Activated CD4-positive, alpha-beta T cell treated with anti-CD3 and anti-CD28 coated beads, Interleukin-2, amount 10 ng/mL, durations not matched to agents 7 days and 5 days (primary cell): ENCODE measurements at places on chromosomes 2 and 18. TPM values are rescaled to one million over a fixed set of nuclear protein-coding genes. Genes with fewer than 3 reads are reported as not detected.

- no peak for DNase-seq
Observed at GRCh38 chr2:1623906-1624445, 120.3 kb downstream of the PXDN start.

DNA sequence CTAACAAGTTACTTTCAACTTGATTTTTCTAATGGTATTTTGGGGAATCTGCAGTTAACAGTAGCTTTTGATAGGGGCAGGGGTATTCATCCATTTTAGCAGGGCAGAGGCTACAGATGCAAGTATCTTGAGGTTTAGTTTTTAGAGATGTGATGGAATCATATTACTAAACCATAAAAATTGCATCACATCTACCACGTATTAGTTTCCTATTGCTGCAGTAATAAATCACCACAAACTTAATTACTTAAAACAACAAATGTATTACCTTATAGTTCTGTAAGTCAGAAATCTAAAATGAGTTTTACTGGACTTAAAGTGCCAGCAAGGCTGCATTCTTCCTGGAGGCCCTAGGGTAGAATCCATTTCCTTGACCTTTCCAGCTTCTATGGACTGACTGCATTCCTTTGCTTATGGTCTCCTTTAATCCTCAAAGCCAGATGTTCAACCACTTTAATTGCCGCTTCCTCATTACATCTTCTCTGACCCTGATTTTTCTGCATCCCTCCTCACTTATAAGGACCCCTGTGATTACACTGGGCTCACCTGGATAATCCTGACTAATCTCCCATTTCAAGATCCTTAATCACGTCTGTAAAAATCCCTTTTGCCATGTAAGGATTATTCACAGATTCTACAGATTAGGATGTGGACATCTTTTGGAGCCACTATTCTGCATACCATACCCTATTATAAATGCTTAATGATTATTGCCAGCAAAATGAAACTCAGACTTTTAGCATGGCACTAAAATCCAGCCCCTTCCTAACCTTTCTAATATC is 21.9 kb upstream of the EXOC6B start:
- no peak for DNase-seq

PLGLB1 gene
- total RNA-seq = 3.1 TPM

DNA sequence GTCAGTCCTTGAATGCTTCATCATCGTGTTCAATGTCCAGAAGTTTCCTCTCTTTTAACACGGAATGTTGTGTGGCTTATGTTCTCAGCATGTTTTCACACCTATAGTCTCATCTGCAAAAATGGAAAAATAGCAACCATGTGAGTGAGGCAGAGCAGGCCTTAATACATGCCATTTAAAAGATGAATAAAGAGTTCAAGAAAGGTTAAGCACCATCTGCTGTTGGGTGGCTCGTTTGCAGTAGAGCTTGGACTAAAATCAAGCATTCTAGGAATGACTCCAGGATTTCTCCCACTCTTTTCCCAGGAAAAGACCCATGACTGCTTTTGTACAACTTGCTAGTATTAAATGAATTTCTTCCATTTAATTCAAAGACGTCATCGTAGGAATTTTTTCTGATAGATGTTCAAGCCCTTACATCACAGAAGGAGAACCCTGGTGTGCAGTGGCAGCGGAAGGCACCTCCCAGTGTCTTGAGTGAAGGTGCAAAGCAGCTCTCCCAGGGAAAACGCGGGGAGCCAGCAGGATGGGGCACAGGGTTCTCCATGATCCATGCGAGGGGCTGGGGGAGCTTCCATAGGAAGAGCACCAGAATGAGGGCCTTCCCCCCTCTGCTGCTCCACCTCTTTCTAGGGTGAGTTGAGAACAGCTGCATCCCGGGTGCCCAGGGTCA is 9.6 kb downstream of the DCDC2C start:
- no peak for DNase-seq

GRCh38 chr2:214376618-214377285 is 34.1 kb upstream of the VWC2L start:
- DNase-seq = no peak

ATOH8 gene
- total RNA-seq = 0.10 TPM

TWIST2 gene
- total RNA-seq = not detected

DNA sequence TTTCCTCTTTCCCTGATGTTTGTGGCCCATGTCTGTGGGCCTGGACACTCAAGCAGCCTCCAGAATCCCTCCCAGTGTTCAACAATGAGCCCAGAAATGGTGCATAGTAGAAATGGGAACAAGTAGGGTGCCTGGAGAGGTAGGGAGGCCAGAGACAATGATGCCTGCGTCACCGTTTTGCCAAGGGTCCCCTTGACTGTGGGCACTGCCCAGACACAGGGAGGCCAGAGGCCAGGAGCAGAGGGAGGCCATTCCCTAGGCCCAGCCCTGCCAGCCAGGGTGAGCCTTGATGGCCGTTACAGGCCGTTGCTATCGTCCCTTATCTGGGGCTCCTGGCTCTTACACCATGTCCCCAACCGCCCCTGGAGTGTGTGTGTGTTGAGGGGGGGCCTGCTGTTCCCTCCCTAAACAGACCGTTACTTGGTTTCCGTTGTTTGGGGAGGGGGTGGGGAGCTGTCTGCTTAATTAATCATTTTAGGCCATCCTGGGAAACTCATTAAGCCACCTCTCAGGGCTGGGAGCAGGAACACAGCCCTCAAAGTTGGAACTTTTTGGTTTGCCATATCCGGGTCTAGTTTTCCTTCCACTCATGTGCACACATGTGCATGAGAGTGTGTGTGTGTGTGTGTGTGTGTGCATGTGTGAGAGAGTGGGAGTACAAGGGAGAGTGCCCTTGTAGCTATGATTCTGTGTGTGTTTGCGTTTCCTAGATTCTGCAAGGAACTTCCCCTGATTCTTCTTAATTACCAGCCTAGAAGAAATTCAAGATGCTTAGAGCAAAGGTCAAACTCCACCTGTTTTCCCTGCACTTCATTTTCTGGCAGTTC is 135.2 kb upstream of the HAAO start:
- DNase-seq = no peak

- peak; percentile 58 for DNase-seq
Observed at GRCh38 chr2:113979191-113980128, 89.6 kb downstream of the ACTR3 start.

KYNU gene
- not detected for total RNA-seq

OSGEPL1 gene
- total RNA-seq = 7.8 TPM

DNA sequence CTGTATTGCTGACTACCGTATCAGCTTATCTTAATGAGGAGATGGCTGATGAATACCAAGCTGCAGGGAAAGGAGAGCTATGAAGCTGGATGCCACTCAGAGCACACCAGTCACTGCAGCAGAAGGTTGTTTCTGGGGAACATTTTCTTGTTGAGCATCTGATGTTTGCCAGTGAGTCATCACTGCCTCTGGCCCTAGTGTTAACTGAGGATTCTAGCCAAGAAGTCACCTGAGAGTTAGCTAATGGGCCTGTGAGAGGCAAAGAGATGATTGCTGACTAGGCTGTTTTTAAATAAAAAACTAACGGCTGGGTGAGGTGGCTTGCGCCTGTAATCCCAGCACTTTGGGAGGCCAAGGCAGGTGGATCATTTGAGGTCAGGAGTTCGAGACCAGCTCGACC is 37.9 kb downstream of the CCDC150 start:
- DNase-seq = no peak

GRCh38 chr2:75474115-75474514 is 86.6 kb downstream of the EVA1A start:
- no peak for DNase-seq

CTAGE1 gene
- not detected for total RNA-seq

DNA sequence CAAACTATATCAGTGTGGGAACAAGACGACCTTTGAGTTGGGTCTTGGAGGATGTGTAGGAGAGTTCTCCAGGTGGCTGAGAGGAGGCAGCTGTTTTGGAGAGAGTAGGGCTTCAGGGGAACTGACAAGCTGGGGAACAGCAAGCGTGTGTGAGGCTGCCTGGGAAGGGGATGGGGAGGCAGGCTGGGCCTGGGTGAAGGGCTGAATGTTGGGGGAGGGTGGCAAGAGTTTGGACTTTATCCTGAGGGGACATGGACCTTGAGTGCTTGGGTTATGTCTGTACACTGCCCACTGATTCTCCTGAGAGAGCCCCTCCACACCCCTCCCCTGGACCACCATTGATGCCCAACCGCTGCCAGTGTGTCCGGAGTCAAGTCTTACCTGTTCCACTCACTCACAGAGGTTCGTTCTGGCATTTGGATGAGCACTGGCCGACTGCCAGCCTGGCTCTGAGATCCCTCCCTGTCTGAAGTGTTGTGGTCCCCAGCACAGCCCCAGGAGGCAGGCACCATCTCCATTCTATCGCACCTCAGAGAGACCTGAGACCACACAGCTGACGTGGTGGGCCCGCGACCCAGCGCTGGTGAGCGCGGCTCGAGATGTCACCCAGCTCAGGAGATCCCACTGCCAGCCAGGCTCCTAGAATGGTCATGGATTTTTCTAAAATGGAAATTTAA is 59.5 kb downstream of the DCDC2C start:
- DNase-seq = no peak

DNA sequence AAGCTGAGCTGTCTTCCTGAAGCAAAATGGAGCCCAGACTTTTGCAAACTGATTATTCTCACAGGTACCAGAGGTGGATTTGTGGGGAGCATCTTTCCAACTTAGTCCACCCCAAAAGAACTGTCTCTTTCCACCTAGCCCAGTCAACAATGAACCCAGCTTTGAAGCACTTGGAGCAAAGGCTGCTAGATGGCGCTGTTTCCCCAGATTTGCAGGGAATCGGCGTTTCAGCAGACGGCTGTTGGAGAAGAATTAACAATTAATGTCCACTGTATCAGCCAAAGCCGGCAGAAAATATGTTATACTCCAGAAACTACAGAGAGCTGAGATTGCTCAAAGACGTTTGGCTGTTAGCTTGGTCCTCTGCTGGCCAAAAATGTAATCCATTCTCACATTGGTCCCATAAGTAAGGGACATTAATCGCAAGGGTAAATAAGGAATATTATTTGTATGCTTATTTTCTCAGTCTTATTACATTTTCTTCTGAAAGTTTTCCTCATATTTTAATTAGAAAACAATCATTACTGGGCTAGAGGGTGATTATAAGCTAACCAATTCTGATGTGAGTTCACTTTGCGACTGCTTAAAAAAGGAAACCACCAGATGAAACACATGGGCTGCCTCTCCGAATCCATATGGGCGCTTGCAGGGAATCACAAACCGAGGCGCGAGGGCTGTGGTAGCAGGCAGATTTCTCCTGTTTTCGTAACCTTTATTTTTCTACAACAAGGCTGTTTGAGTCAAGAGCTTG is 423.8 kb upstream of the MEX3C start:
- peak; percentile 33 for DNase-seq

SERPINB12 gene
- total RNA-seq = not detected

AOX1 gene
- 0.22 TPM for total RNA-seq

SH2D6 gene
- total RNA-seq = 0.10 TPM

DNA sequence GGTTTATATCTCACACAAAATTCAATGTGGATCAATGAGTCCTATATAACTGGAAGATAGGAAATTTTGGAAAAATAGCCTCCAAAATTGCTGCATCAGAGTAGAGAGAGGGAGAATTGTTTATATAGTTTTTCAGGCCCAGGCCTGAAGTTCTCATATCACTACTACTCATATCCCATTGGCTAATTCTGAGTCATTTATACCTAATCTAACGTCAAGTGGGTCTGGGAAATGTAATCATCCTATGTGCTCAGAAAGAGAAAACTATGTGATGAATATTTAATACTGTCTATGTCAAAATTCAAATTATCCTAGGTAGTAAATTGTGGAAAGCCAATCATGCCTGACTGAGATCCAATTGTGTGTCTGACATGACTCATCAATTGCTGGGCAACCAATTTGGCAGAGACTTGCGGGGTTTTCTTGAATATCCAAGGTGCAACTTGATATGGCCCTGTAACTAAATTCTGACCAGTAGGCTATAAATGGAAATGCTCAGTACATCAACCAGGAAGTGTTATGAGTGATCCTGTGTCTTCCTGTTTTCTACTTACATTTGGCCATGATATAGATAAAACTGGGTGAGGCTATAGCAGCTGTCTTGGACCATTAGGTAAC is 744.4 kb downstream of the KCNJ3 start:
- no peak for DNase-seq

DNA sequence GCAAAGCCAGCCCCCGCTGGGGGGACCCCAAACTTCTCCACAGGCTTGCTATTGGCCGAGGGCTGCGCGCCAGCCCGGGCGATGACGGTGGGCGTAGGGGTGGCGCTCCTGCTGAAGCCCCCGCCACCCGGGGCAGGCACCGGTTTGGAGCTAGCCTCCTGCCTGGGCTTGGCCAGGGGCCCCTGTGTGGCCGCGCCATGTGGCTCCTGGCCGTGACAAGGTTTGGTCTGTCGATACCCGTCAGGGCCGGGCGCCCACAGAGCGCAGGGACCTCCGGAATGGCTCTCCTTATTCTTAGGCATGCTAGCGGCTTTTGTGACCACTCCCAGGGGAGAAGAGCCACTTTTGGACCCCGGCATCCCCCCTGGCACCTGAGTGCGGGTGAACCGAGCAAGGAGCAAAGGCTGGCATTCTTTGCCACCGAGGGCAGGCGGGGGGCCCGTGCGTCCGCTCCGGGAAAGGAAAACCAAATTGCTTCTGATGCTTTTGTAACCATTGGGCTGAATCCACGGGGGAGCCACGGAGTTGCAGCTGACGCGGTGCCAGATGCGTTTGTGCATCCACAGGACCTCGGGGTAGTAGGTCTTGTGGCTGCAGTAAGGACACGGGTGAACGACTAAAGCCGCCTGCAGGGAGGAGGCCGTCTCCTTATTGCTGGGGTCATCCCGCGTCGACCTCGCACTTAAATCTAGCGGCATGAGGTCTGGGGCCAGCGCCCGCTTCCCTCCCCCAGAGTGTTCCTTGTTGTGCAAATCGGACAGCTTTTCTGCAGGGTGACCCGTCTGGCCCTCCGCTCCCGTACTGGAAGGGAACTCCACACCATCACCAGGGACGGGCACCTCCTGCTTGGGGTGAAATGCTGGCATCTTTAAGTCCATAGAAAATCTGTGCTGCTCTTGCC is 115.6 kb downstream of the ZNF516 start:
- DNase-seq = no peak

MOCOS gene
- 0.05 TPM for total RNA-seq

DNA sequence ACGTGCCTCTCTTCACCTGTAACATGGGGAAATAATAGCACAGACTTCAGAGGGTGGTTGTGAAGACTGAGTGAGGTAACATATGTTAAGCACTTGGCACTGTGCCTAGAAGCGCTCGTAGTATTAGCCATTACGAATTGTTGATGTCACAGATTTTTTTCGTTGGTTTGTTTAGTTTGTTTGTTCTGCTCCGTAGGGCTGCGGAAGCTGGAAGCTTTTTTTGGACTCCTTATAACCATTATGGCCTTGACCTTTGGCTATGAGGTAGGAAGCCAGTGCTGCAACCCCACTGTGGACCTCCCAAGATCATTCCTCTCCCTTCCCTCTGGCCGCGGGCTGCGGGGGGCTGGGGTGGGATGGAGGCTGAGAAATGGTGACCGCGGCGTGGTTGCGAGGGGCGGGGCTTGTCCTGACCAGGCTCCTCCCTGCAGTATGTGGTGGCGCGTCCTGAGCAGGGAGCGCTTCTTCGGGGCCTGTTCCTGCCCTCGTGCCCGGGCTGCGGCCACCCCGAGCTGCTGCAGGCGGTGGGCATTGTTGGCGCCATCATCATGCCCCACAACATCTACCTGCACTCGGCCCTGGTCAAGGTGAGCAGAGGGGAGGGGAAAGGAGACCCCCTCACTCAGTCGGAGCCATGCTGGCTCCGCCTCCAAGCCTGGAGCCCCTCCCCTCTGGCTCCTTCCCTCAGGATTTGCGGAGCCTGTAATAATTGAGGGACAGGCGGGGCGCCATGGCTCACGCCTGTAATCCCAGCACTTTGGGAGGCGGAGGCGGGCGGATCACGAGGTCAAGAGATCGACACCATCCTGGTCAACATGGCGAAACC is 5.5 kb downstream of the SLC11A1 start:
- DNase-seq = no peak

- no peak for DNase-seq
Observed at GRCh38 chr2:206890179-206890578, 49.1 kb upstream of the CPO start.

- no peak for DNase-seq
Observed at GRCh38 chr18:49168281-49168985, 217.7 kb upstream of the SMAD7 start.
